ENCODE measurements at places on chromosomes 16 and 17. TPM values are rescaled to one million over a fixed set of nuclear protein-coding genes. Genes with fewer than 3 reads are reported as not detected.

The CCT6B gene
- total RNA-seq = 2.9 TPM

The FAM171A2 gene
- 7.2 TPM for total RNA-seq

The ALOX12 gene
- not detected for total RNA-seq

The NBR1 gene
- total RNA-seq = 74.1 TPM

The DNAH9 gene
- not detected for total RNA-seq

The CDRT15L2 gene
- total RNA-seq = not detected

The CAPNS2 gene
- total RNA-seq = not detected

The TP53TG3 gene
- total RNA-seq = not detected

The SLC12A3 gene
- total RNA-seq = not detected

The GSG1L gene
- not detected for total RNA-seq

The MYH3 gene
- total RNA-seq = 1.3 TPM

The UTS2R gene
- 0.26 TPM for total RNA-seq

The WFIKKN1 gene
- total RNA-seq = not detected

The IRF8 gene
- total RNA-seq = not detected

The ITGB3 gene
- 3.7 TPM for total RNA-seq
